NCI-H1417 (cell line): ENCODE measurements at places on chromosomes 5 and 9.

- DNase-seq: no peak
These were observed 11.5 kb upstream of the CPLX2 start for GRCh38 chr5:175859916-175860315.

DNA sequence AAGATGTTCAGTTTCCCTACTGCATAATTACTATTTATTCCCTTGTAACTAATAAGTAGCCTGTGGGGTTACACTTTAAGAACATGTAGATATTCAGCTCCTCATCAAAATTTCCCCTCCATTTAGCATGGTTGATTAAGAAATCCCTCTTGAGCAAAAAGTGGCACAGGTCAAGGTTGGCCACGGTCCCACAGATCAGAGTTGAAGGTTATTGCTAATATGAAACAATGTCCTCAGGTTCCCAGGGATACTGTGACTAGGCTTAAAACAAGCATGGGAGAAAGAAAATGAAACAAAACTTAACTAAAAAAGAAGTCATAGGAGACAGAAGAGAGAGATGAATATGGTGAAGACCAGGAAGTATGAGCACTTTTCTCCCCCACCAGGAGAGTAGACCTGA, 64.2 kb downstream of the RFK start:
- DNase-seq: no peak

- no peak for DNase-seq
These were observed 41.8 kb upstream of the ROR2 start for GRCh38 chr9:91991721-91992341.

DNA sequence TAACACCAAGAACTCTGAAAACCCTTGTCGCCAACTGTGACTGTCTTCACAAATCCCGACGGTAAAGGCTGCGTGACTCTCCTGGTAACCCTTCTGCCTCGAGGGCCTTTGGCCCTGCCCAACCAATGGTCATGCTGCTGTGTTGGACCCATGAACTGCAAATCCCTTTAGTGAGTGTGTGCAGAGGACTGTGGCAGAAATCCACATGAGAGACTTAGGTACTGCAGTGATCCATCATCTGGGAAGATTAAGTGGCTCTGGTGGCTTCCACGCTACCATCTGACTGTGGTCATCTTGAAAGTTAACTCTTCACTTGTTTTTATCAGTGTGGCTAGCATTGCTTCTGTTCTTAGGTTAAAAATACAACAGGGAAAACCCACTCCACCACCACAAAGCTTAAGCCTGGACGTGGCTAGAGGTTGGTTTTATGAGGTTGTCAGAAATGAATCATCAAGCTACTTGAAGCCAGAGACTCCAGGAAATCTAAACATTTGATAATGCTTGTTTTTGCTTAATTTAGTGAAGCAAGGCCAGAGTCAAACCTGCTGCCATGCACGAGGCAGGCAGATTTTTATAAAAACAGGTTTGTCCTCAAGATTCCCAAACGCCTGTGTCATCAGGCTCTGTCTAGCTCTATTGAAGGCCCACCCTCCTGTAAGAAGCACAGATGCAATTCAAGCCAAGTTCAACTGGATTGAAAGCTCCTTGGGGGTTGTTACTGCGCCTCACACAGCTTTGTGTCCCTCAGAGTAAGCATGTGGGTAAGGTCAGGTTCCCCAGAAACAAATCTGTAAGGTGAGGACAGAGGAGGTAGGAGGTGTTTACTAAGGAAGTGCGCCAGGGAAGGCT, 52.7 kb upstream of the ERCC6L2 start:
- DNase-seq: no peak

DNA sequence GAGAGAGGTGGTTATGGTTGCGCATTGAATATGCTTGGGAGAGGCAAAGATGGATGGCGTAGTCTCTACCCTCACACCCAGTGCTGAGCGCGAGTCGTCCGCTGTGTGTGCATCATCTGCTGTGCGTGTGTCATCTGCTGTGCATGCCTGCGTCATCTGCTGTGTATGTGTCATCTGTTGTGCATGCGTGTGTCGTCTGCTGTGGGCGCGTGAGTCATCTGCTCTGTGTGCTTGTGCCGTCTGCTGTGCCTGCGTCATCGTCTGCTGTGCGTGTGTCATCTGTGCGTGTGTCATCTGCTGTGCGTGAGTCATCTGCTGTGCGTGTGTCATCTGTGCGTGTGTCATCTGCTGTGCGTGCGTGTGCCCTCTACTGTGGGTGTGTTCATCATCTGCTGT, 68.0 kb upstream of the IRX4 start:
- no peak for DNase-seq
